ENCODE measurements at places on chromosomes 6 and 20.

DNA sequence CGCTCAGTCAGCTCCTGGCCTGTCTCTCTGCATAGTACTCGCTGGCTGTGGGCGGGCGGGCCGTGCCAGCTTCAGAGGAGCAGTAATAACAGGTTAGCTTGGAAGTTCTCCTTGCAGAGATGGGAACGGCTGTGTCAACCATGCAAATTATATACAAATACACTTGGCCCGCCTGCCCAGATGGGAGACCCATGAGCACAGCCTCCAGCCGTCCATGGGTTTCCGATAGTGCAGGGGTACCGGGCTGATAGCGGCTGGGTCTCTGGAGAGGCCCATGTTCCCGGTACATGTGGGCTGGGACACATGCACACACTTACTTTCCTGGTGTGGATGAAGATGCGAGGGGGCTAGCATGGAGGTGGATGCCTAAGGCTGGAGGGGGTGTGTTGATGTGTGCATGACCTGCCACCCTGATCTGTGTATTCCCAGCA is 12.8 kb upstream of the ZNF831 start:
- DNase-seq, result no peak

GRCh38 chr6:166469426-166469961 is 86.8 kb upstream of the MPC1 start:
- DNase-seq, result no peak

- DNase-seq, result no peak
Measured at GRCh38 chr6:127136786-127137185, 18.3 kb downstream of the RSPO3 start.

- no peak for DNase-seq
Measured at GRCh38 chr6:1240766-1241318, 71.1 kb upstream of the FOXQ1 start.

GRCh38 chr6:168149015-168149414 is 70.0 kb upstream of the FRMD1 start:
- no peak for DNase-seq

DNA sequence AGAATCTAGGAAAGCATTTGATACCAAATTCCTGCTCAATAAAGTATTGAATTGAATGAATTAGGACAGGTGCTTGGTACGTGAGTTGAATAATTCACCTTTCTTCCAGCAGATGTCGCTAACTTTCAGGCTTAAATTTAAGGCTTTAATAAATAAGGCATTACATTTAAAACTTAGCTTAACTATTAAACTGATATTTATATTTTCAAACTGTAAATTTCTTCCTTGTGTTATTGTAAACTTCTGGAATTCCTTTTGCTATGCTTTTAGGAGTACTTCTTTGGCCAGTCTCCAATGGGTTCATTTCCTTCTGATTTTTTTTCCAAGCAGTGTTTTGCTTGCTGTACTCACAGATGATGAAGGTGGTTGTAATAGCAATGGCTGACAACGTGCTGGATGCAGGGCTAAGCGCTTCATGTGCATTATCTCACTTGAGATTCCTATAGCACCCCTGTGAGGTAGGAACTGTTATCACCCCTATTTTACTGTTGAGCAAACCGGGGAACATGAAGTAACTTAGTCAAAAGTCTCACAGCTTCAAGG is 71.3 kb upstream of the SLC2A12 start:
- DNase-seq, result peak; percentile 27

- no peak for DNase-seq
Measured at GRCh38 chr6:161257793-161258457, 15.9 kb downstream of the AGPAT4 start.

GRCh38 chr20:50649590-50649989 is 41.8 kb downstream of the RIPOR3 start:
- DNase-seq, result no peak

- DNase-seq, result no peak
Measured at GRCh38 chr6:11492464-11493290, 44.9 kb upstream of the TMEM170B start.

DNA sequence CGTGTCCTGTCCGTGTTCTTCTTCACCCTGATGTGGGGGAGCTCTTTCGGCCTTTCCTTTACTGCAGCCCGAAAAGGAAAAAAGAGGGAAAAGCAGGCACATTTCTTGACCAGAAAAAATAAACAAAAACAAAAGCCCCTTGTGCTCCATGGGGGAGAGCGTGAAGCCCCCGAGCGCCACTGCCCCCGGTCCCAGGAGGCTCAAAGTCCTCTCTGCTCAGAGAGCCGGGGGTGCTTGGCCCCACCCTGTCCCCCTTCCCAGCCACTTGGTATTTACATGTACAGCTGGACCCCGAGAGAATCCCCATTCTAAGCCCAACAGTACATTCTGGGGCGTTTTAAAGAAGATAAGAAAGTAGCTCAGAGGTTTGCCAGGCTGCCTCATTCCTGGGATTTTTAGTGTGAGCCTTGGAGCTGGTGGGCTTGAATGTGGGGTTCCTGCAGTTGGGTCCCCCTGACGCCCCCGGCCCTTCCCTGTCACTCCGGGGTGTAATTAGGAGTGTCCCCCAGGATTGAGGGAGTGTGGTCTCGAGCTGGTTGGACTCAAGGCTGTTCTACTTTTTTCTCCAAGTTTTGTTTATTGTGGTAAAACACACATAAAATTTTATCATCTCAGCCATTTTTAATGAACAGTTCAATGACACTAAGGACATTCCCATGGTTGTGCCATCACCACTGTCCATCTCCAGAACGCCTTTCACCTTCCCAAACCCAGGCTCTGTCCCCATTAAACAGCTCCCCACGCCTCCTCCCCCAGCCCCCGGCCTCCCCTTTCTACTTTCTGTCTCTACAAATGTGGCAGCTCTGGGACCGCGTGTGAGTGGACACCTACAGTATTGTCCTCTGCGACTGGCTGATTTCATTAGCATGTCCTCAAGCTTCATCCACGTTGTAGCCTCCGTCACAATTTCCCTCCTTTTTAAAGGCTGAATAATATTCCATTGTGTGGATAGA is 55.7 kb upstream of the BHLHE23 start:
- no peak for DNase-seq

DNA sequence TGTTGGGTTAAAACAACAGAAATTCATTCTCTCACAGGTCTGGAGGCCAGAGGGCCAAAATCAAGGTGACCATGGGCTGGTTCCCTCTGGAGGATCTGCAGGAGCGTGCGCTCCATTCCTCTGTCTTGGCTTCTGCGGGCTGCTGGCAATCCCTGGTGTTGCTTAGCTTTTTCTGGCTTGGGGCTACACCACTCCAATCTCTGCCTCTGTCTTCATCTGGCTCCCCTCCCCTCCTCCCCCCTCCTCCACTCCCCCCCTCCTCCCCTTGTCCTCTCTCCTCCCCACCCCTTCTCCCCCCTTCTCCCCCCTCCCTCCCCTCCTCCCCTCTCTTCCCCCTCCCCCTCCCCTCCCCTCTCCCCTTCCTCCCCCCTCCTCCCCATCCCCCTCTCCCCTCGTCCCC is 321.3 kb upstream of the ARID1B start:
- DNase-seq, result no peak

DNA sequence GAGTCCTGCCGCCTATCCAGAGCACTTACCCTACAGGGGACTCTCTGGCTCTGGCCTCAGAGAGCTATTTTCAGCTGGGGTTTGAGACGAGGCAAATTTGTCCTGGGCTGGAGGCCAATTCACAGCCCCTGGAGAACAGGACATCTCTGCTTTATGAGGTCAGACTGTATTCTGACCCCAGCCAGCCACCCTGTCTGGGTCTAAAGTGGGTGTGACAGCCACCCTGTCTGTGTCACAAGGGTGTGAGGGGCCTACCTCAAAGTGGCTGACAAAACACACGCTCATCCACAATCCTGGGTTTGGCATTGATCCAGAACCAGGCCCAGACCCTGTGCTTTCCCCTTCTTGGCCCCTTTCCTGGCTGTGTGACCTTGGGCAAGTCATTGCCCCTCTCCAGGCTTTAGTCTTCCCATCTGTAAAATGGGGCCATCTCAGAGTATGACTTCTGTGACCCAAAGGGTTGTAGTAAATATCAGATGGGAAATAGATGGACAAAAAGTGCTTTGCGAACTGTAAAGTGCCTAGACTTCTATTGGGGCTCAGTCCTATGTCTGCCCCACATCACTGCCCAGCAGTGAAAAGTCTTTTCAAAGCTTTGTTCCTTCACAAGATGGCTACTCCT is 44.1 kb upstream of the TGM2 start:
- DNase-seq, result no peak

GRCh38 chr6:134173366-134173725 is 120.9 kb upstream of the SLC2A12 start:
- no peak for DNase-seq

DNA sequence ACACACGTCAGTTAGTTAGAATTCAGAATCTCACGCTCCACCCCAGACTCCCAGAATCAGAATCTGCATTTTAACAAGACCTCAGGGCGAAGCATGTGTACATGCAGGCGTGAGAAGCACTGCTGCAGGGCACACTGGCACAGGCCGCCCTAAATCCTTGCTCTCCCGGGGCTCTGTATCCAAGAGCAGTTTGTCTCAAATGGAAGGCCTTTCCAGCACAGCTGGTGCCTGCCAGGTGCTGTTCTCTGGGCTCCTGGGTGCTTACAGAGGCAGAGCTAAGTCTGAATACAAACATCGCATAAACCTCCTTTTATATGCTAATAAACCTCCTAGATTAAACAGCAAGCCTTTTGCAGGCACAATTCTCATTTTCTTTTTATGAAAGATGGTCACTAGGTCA is 119.1 kb upstream of the CD93 start:
- peak; percentile 72 for DNase-seq

GRCh38 chr6:19268117-19268516 is 569.1 kb upstream of the ID4 start:
- no peak for DNase-seq

DNA sequence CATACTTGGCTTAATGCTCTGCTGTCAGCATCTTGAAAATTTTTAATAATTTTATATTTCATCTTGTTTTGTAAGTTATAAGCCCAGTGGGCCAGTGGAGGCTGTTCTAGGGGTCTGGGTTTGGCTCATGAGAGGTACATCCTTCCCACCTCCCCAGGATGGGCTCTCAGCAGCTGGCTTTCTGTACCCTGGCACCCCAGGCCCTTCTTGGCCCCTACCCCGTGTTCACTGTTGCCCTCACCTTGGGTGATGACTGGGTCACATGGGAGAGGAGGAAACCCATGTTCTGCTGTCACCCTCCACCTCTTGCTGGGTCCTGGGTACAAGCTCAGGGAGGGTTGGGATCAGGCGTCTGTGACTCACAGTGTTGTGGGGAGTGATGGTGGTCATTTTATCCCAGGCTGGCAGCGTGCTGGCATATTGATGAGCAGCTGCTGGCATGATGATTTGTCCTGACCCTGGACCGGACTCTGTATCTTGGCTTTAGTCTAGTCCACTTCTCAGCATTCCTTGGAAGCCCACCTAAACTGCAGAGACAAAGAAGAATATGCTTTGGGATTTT is 34.6 kb downstream of the SLC16A10 start:
- DNase-seq, result no peak

GRCh38 chr20:22381812-22382416 is 202.5 kb downstream of the FOXA2 start:
- no peak for DNase-seq

DNA sequence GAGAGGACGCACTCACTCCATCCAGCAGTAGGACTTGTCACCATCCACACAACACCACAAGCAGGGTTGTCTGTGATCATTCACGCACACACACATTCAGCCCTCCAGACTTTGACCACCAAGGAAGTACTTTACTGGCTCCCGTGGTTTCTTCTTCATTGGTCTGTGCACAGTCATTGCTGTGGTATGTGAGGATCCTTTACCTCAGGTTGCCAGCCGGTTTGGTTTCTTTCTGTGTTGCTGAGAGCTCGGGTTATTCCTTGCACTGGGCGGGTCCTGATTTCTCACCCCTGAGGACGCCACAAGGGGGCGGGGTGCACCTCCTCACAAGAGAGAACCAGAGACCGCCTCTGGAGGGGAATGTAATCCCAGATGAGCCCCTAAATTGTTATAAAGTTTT is 11.2 kb downstream of the SLC35A1 start:
- no peak for DNase-seq

DNA sequence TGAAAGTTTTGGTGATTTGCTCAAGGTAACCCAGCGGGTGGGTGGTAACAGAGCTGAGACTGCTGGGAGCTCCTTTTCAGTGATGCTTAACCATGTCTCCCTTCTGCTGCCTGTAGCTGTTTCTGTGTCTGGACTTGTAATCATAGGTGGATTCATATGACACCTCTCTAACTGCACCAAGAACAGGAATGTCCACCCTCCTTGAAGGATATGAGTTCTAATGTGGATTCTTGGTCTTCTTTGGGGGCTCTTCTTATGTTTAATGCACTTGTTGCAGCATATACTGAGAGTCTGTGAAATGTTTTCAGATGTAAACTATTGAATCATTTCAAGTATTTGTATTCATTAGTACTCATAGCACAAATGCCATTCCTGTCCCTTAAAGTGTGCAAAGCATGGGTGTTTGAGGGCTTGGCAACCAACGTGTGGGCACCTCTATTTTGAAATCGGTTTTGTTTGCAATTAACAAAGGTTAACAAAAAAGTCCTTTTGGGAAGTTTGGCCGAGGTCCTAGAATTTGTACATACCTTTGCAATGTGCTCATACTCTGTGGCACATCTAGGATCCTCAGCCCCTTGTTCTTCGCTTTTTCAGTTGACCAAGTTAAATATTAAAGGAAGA is 138.0 kb downstream of the SOX4 start:
- no peak for DNase-seq

- no peak for DNase-seq
Measured at GRCh38 chr6:113627480-113627879, 229.7 kb upstream of the MARCKS start.

DNA sequence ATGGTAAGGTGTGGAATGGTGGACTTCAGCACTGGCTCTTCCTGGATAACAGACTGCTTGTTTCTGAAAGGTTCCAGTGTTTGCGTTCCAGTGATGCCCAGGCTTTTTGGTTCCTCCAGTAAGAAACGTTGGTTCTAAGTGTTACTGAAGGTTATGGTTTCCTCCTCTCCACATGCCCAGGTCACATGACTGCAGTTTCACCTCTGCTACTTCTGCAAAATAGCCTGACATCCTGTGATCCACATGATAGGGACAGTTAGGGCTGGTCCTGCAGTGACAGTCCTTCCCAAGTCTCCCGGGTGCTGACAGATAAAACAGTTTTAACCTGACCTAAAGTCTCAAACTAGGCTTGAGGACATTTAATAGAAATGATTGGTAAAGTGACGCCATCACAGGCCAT is 132.2 kb upstream of the CST7 start:
- no peak for DNase-seq

DNA sequence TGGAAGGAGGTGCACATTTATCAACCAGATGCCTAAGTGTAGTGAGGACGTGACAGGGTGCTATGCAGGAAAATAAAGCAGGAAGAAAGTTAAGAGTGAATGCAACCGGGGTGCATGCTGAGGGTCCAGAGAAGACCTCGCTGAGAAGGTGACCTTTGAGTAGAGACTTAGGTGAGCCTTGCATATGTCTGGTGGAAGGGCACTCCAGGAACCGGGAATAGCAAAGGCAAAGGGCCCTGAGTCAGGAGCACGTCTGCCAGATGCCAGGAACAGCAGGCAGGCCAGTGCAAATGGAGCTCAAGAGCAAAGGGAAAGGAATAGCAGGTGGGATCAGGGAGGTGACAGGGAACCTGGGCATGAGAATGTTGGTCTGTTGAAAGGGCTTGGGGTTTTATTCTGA is 445.5 kb downstream of the PREX1 start:
- DNase-seq, result no peak

DNA sequence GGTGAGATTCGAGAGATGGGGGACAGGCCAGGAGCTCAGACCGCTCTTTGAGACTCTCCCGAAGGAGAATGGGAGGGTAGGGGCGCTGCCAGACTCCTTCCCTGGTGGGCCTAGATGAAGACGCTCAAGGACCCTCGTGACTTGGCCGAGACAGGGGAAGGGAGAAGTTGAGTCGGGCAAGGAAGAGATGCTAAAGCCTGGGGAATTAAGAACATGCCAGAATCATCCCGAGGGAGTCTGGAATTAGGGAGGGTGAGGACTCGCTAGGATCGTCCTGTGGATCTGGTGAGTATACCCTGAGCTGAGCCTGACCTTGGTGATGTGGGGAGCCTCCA is 529 bp downstream of the UBE2C start:
- DNase-seq, result peak; percentile 36
